ENCODE measurements at places on chromosomes 12 and 14. TPM values are rescaled to one million over a fixed set of nuclear protein-coding genes. Genes with fewer than 3 reads are reported as not detected.
A peak's percentile ranks its signal among the peaks of the same experiment; 100 is the strongest.

DNA sequence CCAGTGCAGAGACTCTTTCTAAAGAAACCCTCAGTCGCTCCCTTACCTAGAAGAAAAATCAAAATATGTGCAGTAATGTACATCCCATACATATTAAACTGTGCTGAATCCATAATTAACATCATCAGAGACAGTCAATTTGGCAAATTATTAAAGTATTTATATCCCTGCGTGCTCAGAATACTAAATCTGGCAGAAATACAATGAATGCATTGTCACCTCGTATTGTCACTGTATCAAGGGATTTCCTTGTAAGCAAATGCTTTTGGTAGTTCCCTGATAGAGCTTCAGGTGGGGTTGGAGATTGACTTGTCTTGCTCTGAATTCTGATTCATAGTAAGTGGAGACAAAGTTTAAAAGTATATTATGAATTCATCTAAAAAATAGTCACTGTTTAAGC is 319.1 kb downstream of the PPFIA2 start:
- H3K27me3 ChIP-seq, result no peaks in the 10 kb centered on the region
- H3K27ac ChIP-seq, result no peak overlapping the region
- H3K4me3 ChIP-seq, result no peak overlapping the region
- no peak for DNase-seq
- H3K4me1 ChIP-seq, result no peaks in the 10 kb centered on the region
- no peaks in the 10 kb centered on the region for H3K36me3 ChIP-seq

- no peak overlapping the region for H3K27ac ChIP-seq
- DNase-seq, result no peak
Measured at GRCh38 chr12:104551-105081, 38.0 kb downstream of the IQSEC3 start.

DNA sequence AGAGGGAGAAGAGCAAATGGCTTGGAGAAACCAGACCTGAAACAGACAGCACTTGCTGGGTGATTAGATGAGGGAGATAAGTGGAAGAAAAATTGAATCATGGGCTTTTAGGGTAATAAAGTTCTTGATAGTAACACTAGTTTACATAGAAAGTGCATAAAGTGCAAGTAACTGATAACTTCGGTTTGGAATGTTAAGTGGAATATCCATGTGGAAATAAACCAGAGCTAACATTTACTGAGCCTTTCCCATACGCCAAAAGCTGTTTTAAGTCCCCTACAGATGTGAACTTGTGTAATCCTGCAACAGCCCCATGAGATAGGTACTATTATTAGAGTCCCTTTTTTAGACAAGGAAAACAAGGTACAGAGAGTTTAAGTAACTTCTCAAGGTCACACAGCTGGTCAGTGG is 77.1 kb upstream of the NUDT4 start:
- no peak overlapping the region for H3K4me3 ChIP-seq
- no peak for DNase-seq
- H3K27me3 ChIP-seq, result no peaks in the 10 kb centered on the region
- no peaks in the 10 kb centered on the region for H3K36me3 ChIP-seq
- H3K4me1 ChIP-seq, result no peaks in the 10 kb centered on the region

DNA sequence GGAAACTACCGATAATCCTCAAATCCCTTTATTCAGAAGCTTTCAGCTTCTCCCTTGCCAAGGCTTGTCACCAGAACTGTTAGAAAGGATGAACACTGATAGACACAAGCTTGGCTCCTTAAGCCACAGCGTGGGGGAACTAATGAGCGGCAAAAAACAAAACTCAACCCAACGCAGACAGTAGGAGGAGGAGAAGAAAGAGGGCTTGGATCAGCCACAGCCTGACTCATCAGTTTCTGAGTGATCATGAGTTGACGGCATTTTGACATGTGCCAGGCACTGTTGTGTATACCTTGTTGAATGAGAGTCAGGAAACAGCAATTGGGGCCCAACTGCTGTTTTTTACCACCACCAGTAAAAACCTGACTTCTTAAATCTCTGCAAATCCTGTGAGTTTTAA is 23.7 kb downstream of the PLXNC1 start:
- peaks cover 6% of the 10 kb centered on the region for H3K36me3 ChIP-seq
- no peak overlapping the region for H3K27ac ChIP-seq
- no peaks in the 10 kb centered on the region for H3K27me3 ChIP-seq
- DNase-seq, result no peak

DNA sequence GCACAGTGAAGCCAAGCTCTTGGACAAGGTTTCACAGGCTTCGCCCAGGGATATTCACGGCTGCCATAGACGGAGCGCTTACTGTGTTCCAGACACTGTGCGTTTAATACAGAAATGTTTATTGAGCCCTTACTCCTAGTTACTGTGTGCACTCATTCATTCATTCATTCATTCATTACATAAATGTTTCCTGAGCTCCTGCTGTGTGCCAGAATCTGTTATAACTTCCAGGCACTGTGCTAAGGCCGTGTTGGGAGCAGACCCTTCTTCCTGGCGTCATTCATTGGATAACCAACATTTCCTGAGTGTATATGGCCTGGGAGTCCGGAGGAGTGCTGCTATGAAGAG is 760 bp upstream of the MED13L start:
- no peak for DNase-seq
- peaks cover 19% of the 10 kb centered on the region for H3K4me1 ChIP-seq
- peak overlapping the region; percentile 32 for H3K4me3 ChIP-seq
- H3K27ac ChIP-seq, result no peak overlapping the region

GRCh38 chr12:71439362-71439612 is 311 bp upstream of the LGR5 start:
- peaks cover 13% of the 10 kb centered on the region for H3K4me1 ChIP-seq
- H3K27ac ChIP-seq, result no peak overlapping the region
- no peaks in the 10 kb centered on the region for H3K36me3 ChIP-seq

GRCh38 chr12:12562016-12562483 is 613 bp downstream of the DUSP16 start:
- no peaks in the 10 kb centered on the region for H3K36me3 ChIP-seq
- H3K27me3 ChIP-seq, result no peaks in the 10 kb centered on the region
- H3K27ac ChIP-seq, result peak overlapping the region; percentile 85
- DNase-seq, result peak; percentile 73
- H3K4me3 ChIP-seq, result peak overlapping the region; percentile 67
- peaks cover 10% of the 10 kb centered on the region for H3K4me1 ChIP-seq

GRCh38 chr12:50190859-50191258 is 23.7 kb upstream of the CERS5 start:
- H3K27me3 ChIP-seq, result no peaks in the 10 kb centered on the region
- H3K36me3 ChIP-seq, result peaks cover 7% of the 10 kb centered on the region
- no peak overlapping the region for H3K27ac ChIP-seq
- H3K4me3 ChIP-seq, result no peak overlapping the region
- DNase-seq, result no peak
- H3K4me1 ChIP-seq, result peaks cover 3% of the 10 kb centered on the region

GRCh38 chr12:52392465-52393007 is 7.1 kb upstream of the KRT84 start:
- no peaks in the 10 kb centered on the region for H3K27me3 ChIP-seq
- no peaks in the 10 kb centered on the region for H3K4me1 ChIP-seq
- no peaks in the 10 kb centered on the region for H3K36me3 ChIP-seq
- DNase-seq, result no peak
- no peak overlapping the region for H3K4me3 ChIP-seq
- no peak overlapping the region for H3K27ac ChIP-seq

- H3K4me1 ChIP-seq, result no peaks in the 10 kb centered on the region
- H3K36me3 ChIP-seq, result no peaks in the 10 kb centered on the region
- DNase-seq, result no peak
- no peak overlapping the region for H3K4me3 ChIP-seq
- H3K27me3 ChIP-seq, result no peaks in the 10 kb centered on the region
Measured at GRCh38 chr14:66008631-66009030, 477.5 kb upstream of the CCDC196 start.

GRCh38 chr12:1552171-1552570 is 42.2 kb downstream of the FBXL14 start:
- H3K27ac ChIP-seq, result no peak overlapping the region
- H3K4me3 ChIP-seq, result no peak overlapping the region
- no peaks in the 10 kb centered on the region for H3K27me3 ChIP-seq
- no peaks in the 10 kb centered on the region for H3K4me1 ChIP-seq
- DNase-seq, result no peak
- no peaks in the 10 kb centered on the region for H3K36me3 ChIP-seq

- H3K36me3 ChIP-seq, result no peaks in the 10 kb centered on the region
- H3K4me3 ChIP-seq, result no peak overlapping the region
- no peak overlapping the region for H3K27ac ChIP-seq
- H3K27me3 ChIP-seq, result no peaks in the 10 kb centered on the region
Measured at GRCh38 chr12:5524116-5524768, 92.3 kb downstream of the NTF3 start.

DNA sequence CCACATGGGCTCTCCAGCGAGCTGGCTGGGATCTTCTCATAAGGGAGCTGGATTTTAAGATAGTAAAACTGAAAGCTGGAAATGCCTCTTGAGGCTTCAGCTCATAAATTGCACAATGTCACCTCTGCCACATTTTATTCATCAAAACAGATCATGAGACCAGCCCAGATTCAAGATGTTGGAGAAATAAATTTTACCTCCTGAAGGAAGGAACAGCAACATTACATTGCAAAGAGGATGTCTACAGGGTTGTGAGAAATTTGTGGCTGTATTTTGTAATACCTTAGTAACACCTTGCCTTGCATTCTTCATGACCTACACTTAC is 43.1 kb upstream of the KRR1 start:
- peaks cover 1% of the 10 kb centered on the region for H3K27me3 ChIP-seq
- H3K36me3 ChIP-seq, result no peaks in the 10 kb centered on the region
- no peak overlapping the region for H3K27ac ChIP-seq
- no peak overlapping the region for H3K4me3 ChIP-seq

DNA sequence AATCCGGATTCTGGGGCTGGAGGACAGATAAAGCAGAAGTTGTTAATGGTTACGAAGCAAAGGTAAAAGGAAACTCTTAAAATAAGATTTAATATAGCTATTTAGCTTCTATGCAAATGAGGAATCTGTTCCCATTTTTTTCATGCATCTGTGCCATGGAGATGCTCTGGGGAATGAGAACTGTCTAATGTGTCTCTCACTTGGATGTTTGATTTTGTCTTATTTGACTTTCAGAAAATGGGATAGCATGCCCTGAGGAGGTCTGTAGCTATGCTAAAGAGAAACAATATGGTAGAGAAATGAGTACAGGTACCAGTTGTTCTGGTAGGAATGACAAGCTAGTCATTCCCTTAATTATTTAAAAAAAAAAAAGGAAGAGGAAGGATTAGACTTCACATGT is 24.3 kb downstream of the C12orf76 start:
- H3K27ac ChIP-seq, result no peak overlapping the region
- peaks cover 82% of the 10 kb centered on the region for H3K36me3 ChIP-seq
- no peaks in the 10 kb centered on the region for H3K4me1 ChIP-seq
- DNase-seq, result no peak
- no peak overlapping the region for H3K4me3 ChIP-seq

DNA sequence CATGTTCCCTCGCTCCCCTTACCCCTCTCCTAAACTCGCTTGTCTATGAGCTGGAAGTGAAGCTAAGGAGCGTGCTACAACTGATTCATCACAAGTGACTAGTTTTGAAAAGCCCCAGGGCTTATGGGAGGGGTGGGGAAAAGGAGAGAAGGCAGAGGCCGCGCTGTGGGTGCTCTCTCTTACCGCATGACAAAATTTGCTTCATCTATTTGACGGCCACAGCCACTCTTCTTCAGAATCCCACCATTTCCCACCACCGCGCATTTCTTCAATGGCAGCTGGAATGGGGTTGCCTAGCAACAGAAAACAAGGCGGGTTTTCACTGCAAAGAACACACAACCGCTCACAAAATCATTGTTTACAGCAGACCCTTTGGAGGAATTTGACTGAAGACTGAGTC is 79.4 kb downstream of the ST8SIA1 start:
- H3K27ac ChIP-seq, result no peak overlapping the region
- no peak overlapping the region for H3K4me3 ChIP-seq
- H3K4me1 ChIP-seq, result no peaks in the 10 kb centered on the region
- H3K36me3 ChIP-seq, result no peaks in the 10 kb centered on the region
- no peak for DNase-seq

GRCh38 chr12:127014079-127014478 is 1252.9 kb upstream of the TMEM132C start:
- no peak overlapping the region for H3K4me3 ChIP-seq
- H3K27me3 ChIP-seq, result no peaks in the 10 kb centered on the region
- no peak for DNase-seq

- no peak for DNase-seq
- peaks cover 4% of the 10 kb centered on the region for H3K36me3 ChIP-seq
- no peaks in the 10 kb centered on the region for H3K27me3 ChIP-seq
- no peak overlapping the region for H3K4me3 ChIP-seq
- no peaks in the 10 kb centered on the region for H3K4me1 ChIP-seq
Measured at GRCh38 chr14:77474479-77475177, 16.7 kb downstream of the AHSA1 start.

- no peak for DNase-seq
- H3K4me1 ChIP-seq, result no peaks in the 10 kb centered on the region
- H3K27me3 ChIP-seq, result peaks cover 2% of the 10 kb centered on the region
- H3K27ac ChIP-seq, result no peak overlapping the region
Measured at GRCh38 chr12:55068416-55069010, 48.7 kb downstream of the NEUROD4 start.

GRCh38 chr12:509500-509899 is 49.8 kb downstream of the B4GALNT3 start:
- DNase-seq, result no peak
- no peak overlapping the region for H3K4me3 ChIP-seq
- no peaks in the 10 kb centered on the region for H3K36me3 ChIP-seq

DNA sequence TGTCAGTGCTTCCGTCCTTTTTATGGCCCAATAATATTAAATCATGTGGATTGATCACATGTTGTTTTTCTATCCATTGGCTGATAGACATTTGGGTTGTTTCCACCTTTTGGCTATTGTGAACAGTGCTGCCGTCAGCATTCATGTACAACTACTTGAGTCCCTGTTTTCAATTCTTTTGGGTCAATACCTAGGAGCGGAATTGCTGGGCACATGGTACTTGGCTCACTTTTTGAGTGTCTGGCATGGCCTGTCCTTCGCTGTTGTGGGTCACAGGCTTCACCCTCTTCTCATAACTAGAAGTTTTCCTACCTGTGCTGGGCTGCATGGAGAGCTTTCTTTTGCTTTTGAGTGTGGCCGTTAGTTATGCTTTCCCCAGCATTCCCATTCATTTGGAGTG is 72.7 kb downstream of the DNAH10 start:
- DNase-seq, result no peak
- no peak overlapping the region for H3K27ac ChIP-seq
- H3K36me3 ChIP-seq, result no peaks in the 10 kb centered on the region
- H3K4me3 ChIP-seq, result no peak overlapping the region
- H3K4me1 ChIP-seq, result no peaks in the 10 kb centered on the region
- no peaks in the 10 kb centered on the region for H3K27me3 ChIP-seq

GRCh38 chr14:22221508-22221907 is 367.5 kb downstream of the DAD1 start:
- peak; percentile 49 for DNase-seq
- H3K4me3 ChIP-seq, result no peak overlapping the region
- peaks cover 4% of the 10 kb centered on the region for H3K4me1 ChIP-seq
- H3K27ac ChIP-seq, result no peak overlapping the region

The ARMH4 gene
- total RNA-seq, result not detected

The CLEC1B gene
- total RNA-seq, result 2.3 TPM

The FAM186B gene
- 0.85 TPM for total RNA-seq

The ASB2 gene
- total RNA-seq, result 7.2 TPM

The CEP170B gene
- 0.24 TPM for total RNA-seq

The TMEM132C gene
- not detected for total RNA-seq

The GLT1D1 gene
- total RNA-seq, result 2.6 TPM

The PTPRB gene
- 5.5 TPM for total RNA-seq

The HOXC13 gene
- total RNA-seq, result not detected

Data from natural killer cell (primary cell).